ENCODE measurements at places on chromosomes 7 and 10.

- no peak for DNase-seq
These were observed 1221.5 kb upstream of the SORCS1 start for GRCh38 chr10:108385963-108386362.

- DNase-seq = peak; percentile 42
These were observed 1.5 kb downstream of the KMT2E start for GRCh38 chr7:105015390-105015965.

GRCh38 chr10:133590226-133590969 is 25.0 kb upstream of the SYCE1 start:
- DNase-seq = no peak

DNA sequence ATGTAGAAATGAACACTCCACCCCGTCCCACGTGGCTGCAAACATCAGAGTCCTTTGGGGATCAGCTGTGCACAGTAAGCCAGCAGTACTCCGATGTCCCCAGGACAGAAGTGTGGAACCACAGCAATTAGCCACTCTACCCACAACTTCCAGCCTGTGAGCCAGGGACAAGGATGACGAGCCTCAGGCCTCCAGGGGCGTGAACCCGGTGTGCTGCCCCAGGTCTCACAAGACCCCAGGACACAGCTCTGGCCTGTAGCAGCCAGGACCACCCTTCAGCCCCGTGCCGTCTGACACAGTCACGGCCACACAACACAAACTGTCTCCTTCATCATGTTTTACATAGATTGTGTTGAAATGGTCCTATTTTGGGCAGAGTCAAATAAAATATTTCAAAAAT is 113.0 kb upstream of the DIP2C start:
- no peak for DNase-seq

- no peak for DNase-seq
These were observed 225.9 kb upstream of the INHBA start for GRCh38 chr7:41928781-41929180.

- DNase-seq = peak; percentile 62
These were observed 90.9 kb upstream of the PIP4K2A start for GRCh38 chr10:22805304-22805703.

GRCh38 chr7:155844019-155844453 is 31.8 kb upstream of the SHH start:
- DNase-seq = no peak

- peak; percentile 73 for DNase-seq
These were observed 168.9 kb upstream of the SH2B2 start for GRCh38 chr7:102117743-102118142.

DNA sequence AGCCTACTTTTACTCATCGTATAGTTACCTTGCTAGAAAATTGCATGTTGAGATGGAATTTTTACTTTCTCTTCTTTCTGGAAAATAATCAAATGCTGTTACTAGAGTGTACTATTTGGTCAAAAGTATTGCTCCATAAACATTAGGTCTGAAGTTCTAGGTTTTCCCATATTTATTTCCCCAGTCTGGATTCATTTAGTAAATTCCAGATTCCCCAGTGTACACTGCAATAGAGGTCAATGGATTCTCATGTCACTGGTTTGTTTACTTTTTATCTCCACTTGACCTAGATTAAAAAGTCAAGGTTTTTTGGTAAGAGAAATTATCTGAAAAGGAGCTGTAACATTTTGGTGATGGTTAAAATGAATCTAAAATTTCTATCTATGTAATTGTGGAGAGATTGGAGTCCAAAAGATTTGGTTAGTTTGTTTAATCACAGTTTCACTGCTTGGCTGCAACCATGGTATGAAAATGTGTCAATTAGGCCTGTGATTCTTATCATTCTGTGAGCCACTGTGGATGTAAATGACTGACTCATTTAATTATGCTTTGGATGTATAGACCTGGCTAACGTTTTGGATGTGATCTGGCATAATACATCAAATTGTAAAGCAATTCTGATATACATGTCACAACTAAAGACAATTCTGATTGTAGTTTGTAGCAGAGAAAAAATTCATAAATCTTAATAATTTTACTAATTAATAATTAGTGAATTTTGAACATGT is 32.7 kb upstream of the STEAP4 start:
- no peak for DNase-seq

DNA sequence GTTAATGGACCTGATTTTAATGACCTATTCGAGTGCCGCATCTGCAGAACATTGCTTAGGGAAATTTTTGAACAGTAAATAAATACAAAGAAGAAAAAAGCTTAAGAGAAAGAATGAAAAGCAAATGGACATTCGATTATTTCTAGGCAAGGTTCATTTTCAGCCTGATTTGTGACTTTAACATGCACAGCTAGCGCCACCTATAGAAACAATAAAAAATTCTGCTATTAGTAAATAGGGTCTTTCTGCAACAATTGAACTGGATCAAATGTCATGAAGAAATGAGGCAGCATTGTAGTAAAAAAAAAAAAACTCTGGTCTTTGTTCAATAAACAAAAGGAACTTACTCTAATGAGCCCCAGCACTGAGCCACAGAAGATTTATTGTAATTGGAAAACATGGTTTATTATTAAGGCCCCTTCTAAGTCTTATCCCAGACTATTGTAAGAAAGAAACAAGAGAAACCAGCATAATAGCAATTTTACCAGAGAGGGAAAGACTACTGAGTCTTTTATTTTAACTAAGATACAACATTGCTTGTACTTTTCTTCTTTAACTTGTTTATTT is 41.4 kb upstream of the GHITM start:
- peak; percentile 8 for DNase-seq

DNA sequence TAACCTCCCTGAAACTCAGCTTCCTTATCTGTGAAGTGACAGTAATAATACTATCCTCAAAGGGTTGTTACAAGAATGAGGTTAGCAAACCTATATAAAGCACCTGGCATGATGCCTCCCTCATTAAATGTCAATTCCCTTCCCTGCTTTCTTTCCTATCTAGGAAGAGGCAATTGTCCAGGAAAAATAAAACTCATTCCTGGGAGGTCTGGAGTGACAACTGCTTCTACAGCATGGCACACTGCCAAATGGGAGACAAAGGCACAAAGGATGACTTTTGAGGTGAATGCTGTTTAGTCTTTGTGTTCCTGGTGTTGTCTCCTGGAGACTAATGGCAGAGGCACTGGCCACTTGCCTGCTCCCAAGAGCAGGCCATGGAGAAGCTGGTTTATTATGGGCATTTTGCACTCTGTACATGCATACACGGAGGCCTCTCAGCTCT is 32.2 kb upstream of the PDE1C start:
- no peak for DNase-seq

DNA sequence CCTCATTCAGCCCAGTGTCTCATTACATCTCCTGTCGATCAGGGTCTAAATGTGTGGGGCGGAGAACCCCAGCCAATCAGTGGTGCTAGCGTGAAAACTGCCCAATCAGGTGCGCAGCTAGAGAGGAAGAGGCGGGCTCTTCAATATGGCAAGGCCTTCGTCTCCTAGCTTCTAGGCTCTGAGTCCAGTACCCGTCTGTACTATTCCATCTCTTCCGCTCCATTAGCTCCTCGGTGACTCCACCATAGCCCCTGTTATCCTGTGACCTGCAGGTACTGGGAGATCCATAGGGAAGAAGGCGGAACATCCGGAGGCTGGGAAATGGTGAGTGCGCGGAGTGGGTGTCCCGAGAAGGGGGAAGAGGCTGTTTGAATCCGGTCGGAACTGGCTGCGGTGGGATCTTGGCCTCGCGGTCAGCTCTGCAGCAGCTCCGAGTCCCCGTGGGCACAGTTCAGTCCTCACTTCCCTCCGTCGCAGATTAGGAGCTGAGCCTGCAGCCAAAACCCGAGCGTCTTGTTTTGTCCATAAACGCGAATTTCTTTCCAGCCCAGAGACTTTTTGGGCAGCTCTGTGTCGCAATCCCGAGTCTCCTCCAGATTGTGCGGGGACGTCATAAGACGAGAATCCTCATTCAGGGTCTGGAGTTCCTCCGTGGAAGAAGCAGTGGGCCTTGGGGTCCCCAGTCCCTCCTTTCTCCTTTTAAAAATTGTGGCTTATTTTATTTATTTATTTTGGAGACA is at the start of gene ZNF727:
Gene ZNF727, plus strand, starts transcription at position 134 of the 740 bp plus-strand sequence. Its CDS starts 188 bp downstream, at position 322.
- no peak for DNase-seq

GRCh38 chr10:15518250-15518649 is 147.2 kb upstream of the FAM171A1 start:
- DNase-seq = peak; percentile 1

DNA sequence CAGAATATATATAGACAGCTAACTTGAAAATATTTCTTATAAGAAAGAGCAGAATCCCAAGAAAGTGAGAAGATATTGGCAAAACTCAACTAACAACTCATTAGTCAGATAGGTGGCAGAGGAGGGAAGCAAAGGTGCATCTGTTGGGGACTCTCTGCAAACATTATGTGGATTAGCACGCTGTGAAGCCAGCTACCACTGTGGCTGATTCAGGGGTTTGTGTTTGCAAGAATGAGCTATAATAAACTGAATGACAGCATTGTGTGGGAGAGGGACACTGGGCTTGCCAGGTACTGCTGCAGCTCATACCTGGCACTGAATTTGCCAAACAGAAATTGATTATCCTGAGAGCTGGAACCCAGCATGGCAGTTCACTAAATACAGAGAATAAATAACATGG is 170.3 kb upstream of the MINDY3 start:
- no peak for DNase-seq

- DNase-seq = peak; percentile 55
These were observed 68.9 kb upstream of the ADO start for GRCh38 chr10:62735464-62736167.

DNA sequence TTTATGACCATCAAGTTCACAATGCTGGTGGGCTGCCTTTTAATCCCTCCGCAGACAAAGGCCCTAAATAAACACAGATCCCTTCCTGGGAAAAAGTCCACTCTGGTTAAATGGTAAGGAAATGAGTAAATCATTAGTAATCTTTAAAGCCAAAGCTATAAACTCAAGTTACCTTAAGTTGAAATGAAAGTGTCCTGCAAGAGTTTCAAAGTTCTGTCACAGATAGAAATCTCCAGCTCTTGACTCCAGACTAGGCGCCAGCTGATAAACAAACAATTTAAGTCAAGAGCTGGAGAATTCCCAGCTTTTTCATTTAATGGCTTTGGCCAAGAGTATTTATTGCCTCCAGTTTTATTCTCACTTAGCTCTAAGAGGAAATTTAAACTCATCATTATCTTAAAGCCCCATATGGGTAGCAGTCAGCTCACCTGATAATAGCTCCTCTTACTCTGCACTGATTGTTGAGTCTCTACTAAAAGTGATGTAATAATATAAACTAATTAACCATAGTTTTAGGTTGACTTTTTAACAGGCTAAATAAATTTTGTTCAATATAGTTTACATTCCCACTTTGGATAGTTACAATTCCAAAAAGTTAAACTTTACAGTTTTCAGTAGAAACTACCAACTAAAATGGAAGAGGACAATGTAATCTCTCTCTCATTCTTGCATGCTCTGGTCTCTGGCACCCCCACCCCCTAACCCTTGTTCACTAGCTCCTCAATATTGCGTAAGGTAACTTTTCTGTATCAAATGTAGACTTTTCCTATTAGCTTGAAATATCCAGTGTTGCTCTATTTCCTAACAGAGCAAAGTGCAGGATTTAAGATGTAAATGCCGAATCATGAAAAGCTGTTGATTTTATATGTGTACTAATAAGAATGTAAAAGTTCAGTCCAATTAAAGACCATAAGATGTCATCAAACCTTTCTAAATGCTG is 56.1 kb downstream of the HIBADH start:
- DNase-seq = peak; percentile 26

GRCh38 chr7:2635810-2636701 is 4.3 kb downstream of the TTYH3 start:
- DNase-seq = peak; percentile 51

- DNase-seq = no peak
These were observed 57.7 kb downstream of the SLC16A9 start for GRCh38 chr10:59651902-59652301.

GRCh38 chr7:92762851-92763250 is 73.5 kb downstream of the CDK6 start:
- no peak for DNase-seq

DNA sequence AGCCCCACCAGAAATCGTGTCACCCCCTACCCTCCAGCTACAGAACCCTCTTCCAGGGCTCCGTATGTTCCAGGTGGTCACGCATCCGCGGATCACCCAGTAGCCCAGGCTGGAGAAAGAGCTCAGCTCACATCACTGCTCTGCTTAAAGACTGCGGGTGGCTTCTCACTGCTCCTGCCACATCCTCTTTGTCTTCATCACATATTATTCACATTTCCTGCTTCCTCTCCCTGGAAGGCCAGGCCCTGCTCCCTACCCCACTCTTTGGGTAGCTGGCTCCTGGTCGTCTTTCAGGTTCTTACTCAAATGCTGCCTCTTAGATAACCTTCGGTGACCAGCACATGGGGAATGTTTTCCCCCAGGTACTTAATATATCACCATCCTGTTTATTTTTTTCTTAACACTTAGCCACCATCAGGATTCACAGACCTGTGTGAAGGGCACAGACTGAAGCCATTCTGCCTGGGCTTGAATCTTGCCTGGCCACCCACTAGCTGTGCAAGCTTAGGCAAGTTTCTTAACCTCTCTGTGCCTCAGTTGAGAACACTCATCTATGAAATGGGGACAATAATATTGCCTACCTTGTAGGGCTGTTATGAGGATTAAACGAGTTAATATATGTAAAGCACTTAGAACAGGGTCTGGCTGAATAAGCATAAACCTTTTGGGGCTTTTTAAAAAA is 307.8 kb downstream of the PRPF18 start:
- no peak for DNase-seq

GRCh38 chr10:95233377-95234034 is 39.5 kb downstream of the ACSM6 start:
- DNase-seq = no peak

- DNase-seq = peak; percentile 33
These were observed 186.2 kb upstream of the MTPN start for GRCh38 chr7:136163340-136163801.

- DNase-seq = no peak
These were observed 19.7 kb downstream of the ADCY1 start for GRCh38 chr7:45593877-45594276.

DNA sequence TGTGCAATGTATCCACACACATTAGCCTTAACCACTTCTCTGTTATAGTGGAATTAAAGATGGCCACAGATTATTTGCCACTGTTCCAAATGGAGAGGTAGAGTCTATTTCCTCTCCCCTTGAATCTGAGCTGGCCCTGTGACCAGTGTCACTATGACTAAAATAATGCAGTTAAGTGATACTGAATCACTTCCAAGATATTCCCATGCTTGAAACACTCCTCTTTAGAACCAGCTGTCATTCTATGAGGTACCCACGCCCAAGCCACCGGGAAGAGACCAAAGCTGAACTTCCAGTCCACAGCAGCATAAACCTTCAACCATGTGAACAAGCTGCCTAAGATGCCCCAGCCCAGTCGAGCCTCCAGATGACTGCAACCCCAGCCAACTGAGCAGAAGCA is 2.1 kb upstream of the DHX32 start:
- DNase-seq = no peak

DNA sequence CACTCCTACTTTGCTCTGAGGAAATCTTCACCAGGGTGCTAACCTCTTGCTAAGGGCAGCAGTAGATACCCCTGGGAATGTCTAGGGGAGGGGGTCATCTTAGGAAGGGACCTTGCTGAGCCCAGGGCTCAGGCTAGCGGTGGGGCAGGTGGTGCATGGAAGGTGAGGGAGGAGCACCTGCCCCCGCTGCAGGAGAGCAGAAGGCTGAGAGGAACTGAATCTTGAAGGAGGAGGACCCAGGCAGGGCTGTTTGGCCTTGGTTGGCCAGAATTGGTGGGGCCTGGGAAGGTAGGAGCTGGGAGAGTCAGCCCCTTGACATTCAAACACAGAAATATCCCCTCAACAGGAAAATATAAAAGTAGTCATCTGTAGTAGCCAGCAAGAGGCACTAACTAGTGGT is 7.0 kb downstream of the CALHM3 start:
- no peak for DNase-seq

Measured in amniotic epithelial cell (primary cell).